ENCODE measurements at places on chromosomes 5 and 9.

- no peak for DNase-seq
Measured at GRCh38 chr9:123312306-123312877, 43.6 kb upstream of the CRB2 start.

- DNase-seq: no peak
Measured at GRCh38 chr5:113053511-113053995, 77.0 kb downstream of the DCP2 start.

DNA sequence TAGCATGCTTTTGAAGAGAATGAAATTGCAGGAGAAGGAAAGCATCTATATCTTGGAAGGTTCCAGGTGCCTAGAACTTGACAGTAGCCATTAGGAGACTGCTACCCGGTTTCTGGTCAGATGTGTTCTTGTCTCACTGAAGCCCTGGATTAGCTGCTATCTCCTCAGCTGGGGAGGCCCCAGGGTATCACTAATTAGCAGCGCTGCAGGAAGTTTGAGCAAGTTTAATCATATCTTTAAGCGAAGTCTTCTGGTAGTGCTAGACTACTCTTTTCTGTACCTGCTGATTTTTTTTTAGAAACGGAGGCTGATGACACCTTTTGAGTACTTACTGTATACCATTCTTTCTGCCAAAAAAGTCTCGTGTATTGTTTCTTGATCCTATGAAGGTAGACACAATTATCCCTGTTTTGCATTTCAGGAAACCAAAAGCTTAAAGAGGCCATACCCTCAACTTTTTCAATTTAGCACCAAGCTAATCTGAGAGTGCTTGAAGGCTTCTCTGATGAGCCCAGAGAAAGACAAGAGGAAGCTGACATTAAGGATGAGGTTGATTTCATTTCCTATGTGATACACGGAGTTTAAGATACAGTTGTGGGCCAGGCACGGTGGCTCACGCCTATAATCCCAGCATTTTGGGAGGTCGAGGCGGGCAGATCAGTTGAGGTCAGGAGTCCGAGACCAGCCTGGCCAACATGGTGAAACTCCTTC is 201.3 kb downstream of the ARHGAP26 start:
- DNase-seq: no peak

- no peak for DNase-seq
Measured at GRCh38 chr9:137470785-137471184, 11.7 kb upstream of the NSMF start.

GRCh38 chr5:103502662-103503061 is 59.9 kb downstream of the NUDT12 start:
- DNase-seq: no peak

- DNase-seq: no peak
Measured at GRCh38 chr9:83665580-83666200, 42.1 kb downstream of the UBQLN1 start.

GRCh38 chr5:111999286-111999685 is 242.3 kb upstream of the NREP start:
- no peak for DNase-seq

- DNase-seq: no peak
Measured at GRCh38 chr5:119316086-119316485, 39.7 kb upstream of the TNFAIP8 start.

GRCh38 chr9:129484352-129485000 is 136.4 kb downstream of the C9orf50 start:
- DNase-seq: no peak

- DNase-seq: no peak
Measured at GRCh38 chr9:98760231-98760630, 36.1 kb downstream of the ANKS6 start.

DNA sequence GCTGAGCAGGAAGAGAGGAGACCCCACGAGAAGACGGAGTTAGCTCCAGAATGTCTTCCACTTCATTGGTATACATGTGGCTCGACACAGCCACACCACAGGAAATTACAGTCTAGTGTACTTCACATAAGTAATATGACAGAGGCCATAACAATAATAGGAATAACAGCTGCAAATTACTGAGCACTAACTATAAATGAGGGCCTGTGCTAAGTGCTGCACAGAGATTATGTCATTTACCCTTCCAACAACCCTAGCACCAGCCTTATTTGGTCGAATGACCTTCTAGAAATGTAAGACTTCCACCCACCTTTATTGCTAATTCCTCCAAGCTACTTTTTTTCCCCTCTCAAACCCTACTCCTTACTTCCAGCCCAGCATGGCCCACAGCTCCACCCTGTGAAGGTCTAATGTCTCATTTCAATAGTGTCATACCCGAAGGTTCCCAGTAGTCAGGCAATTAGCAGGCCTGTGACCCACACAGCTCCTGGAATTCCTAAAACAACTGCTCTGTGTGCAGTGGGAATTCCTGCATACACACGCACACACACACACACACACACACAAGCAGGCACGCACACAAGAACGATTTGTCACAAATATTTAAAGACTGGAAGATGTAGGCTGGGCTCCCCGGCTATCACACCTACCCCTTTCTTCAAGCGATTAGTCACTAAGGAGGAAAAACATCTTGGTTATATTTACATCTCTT is 134.5 kb downstream of the FRMD3 start:
- no peak for DNase-seq

DNA sequence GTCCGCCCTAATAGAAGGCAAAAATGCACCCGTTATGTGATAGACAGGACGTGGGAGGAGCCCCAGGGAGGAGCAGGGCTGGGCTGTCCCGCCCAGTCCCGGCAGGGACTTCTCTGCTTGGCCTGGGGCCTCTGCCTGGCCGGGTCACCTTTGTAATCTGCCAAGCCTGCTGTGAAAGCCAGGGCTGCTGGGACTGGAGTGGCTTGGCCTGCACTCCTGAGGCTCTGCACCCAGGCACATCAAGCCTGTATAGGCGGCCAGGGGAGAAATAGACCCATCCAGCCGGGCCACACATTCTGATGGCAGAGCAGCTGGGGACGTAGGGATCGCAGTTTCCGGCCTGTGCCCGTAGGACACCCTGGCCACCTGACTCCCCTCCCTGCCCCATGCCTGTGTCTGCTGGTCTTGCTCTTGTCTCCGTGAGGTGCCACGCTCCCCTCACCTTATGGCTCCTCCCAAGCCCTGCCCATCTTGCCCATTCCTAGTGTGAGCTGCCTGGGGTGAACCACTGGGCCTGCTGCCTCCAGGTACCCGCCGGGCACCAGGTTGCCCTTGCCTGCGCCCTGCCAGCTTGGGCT is 28.1 kb downstream of the DYNC2I2 start:
- no peak for DNase-seq

DNA sequence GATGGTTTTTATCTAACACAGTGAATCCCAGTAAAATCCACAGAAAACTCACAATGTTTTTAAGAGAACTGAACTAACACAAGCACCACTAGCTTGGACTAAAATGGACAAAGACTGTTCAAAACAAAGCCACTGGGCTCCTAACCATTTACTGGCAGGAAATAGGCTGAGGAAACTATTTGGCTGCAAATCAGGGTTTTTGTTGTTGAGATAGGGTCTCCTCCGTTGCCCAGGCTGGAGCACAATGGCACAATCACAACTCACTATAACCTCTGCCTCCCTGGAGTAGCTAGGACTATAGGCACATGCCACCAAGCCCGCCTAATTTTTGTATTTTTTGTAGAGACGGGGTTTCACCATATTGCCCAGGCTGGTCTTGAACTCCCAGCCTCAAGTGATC is 99.7 kb downstream of the THBS4 start:
- no peak for DNase-seq

- no peak for DNase-seq
Measured at GRCh38 chr9:130262771-130263170, 2.8 kb upstream of the HMCN2 start.

GRCh38 chr9:112601636-112602035 is 115.0 kb downstream of the KIAA1958 start:
- no peak for DNase-seq

- DNase-seq: no peak
Measured at GRCh38 chr9:87530716-87531115, 33.0 kb downstream of the DAPK1 start.

DNA sequence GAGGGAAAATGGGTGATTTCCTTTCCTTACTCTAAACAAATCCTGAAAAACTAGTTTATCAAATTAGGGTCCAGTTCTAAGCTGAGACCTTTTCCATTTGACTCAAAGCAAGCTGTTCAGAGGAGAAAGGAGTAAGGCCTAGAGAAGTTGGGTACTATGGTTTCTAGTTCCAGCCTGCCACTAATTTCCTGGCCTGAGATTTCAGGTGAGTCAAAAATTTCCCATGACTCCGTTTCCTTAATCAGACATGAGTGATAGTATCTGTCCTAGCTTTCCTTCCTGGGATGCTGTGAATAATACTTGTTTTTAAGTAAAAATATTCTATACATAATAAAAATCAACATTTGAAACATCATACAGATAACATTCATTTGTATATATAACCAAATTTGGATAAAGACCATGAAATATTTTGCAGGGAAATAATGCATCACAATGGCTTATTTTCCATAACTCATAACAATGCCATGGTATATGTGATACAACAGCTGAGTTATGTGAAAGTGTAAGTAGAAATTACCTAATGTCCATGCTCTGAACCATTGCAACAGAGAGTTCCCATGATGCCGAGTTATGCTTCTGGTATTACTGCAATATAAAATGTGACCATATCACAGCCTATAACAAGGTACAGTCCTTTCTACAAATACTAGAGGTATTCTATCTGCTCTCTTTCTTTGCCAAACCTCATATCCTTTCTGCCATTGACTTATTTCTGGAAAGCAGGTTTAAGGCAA is 142.7 kb downstream of the MLLT3 start:
- no peak for DNase-seq

DNA sequence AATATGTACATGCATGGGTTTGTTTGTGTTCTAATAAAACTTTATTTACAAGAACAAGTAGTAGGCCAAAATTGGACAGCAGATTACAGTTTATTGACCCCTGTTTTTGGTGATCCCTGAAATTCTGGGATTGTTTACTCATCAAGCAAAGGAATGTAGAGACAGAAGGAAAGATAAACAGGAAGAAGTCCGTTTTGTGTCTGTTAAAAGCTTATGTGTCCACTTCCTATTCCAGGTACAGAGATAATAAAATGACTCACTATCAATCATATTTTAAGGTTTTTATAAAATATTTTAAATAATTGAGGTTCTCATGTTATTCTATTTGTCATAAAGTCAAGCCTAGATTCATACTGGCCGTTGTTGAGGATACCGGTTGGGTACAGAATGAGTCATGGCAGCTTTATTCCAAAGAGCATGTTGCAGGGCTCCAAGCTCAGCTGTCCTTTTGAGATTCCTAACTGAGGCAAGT is 214.9 kb upstream of the DAB2 start:
- DNase-seq: no peak

DNA sequence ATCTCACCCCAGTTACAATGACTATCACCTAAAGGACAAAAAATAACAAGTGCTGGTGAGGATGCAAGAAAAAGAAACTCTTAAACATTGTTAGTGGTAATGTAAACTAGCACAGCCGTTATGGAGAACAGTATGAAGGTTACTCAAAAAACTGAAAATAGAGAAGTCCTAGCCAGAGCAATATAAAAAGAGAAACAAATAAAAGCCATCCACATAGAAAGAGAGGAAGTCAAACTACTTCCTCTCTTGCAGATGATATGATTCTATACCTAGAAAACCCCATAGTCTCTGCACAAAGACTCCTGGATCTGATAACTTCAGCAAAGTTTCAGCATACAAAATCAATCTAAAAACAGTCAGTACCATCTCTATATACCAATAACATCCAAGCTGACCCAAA is 221.5 kb upstream of the FAM174A start:
- no peak for DNase-seq

DNA sequence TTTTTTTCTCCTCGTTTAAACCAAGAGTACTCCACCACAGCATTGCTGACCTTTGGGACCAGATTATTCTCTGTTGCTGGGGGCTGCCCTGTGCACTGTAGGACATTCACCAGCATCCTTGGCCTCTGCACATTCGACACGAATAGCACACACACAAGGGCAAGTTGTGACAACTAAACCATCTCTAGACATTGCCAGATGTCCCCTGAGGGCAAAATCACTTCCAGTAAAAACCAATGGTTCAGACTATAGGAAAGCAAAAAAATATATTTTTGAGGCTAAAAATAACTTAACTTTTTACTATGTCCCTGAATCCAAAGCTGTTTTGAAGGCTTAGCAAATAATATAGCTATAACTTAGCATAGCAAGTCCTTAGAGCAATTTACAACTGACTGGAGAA is 65.9 kb downstream of the SEMA5A start:
- no peak for DNase-seq

GRCh38 chr9:122807271-122807900 is 7.5 kb downstream of the OR1K1 start:
- DNase-seq: no peak

DNA sequence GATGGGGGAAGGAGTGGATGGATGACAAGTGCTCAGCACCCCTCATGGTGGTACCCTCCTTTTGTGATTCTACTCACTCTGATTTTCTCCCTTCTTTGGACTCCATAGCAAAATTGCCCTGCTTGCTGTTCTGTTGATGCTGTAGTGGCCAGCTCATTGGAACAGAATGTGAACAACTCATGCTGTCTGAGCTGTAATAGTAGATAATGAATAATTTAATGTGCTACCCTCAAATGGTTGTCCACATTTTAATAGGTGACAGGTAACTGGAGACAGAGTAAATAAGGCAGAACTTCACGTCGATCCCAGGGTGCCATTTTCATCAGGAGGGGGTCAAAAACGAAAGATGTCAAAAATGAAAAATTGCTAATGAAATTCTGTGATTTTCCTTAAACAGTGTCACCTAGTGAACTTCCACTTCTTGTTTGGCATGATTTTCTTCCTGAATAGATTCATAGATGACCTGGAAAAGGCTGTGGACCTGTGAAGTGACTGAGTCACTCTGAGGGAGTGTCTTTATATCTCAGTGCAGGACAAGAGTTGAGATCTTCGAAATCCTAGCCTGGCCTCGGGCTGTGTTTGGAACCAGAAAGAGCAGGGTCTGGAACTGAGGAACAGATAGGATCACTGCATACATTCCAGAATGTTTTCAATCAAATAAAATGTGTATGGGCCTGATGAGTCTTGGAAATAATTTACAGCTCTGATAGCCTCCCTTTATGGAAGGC is 270.2 kb downstream of the PSAT1 start:
- no peak for DNase-seq

DNA sequence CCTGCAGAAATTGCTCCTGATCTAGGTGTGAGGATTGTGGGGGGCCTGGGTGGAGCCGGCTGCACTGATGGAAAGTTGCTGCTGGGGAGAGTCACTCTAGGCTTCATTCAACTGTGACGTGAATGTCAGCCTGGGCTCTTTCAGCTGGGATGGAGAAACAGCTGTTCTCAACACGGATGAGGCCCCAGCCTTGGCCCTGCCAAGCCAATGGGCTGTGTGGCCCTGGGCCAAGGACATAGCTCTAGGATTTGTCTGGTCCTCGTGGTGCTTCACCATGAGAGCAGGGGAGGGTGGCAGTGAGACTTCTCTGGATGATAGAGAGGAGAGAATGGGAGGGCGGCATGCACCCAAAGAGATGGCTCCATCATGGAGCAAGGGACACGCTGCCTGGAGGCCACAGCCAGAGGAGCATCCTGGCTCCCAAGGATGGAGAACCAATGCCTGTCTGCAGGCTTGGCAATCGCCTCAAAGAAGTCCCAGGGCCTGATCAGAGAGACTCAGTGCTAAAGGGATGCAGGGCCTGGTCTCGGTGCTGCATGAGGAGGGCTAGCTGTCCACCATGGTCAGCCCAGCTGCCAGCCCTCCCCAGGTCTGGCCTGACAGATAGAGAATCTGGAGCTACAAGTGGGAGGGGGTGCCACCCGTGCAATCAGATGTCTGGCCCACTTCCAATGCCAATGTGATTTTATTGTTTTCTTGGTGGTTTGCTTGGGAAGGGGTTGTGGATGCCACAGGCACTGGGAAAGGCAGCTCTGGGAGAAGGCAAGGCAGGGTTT is 141.0 kb downstream of the GADD45G start:
- DNase-seq: no peak

All from GM04504 (cell line).